ENCODE measurements at places on chromosomes 1 and 21. TPM values are rescaled to one million over a fixed set of nuclear protein-coding genes. Genes with fewer than 3 reads are reported as not detected.

GRCh38 chr1:89950703-89951102 is 44.2 kb upstream of the ZNF326 start:
- H3K4me1 ChIP-seq, result no peaks in the 10 kb centered on the region
- no peak overlapping the region for H3K27ac ChIP-seq
- H3K36me3 ChIP-seq, result peaks cover 4% of the 10 kb centered on the region
- no peak for DNase-seq
- H3K4me3 ChIP-seq, result no peak overlapping the region
- no peaks in the 10 kb centered on the region for H3K27me3 ChIP-seq

DNA sequence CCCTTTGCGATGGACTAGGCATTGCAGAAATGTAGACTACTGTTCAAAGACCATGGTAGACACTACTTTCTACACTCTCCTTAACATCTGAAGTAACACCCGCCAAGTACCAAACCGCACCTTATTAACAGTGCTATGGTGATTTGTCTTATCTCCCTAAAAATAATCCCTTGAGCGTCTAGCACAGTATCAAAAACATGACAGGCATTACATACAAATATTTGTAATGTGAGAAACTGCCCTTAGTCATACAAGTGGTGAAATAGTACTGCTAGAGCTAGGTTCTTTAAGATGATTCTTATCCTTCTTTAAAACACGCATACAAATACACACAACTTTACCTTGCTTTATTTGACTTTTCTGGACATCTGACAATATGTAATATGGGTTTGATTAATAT is 27.2 kb downstream of the PUM1 start:
- DNase-seq, result no peak
- no peak overlapping the region for H3K27ac ChIP-seq
- H3K4me1 ChIP-seq, result peaks cover 76% of the 10 kb centered on the region
- no peak overlapping the region for H3K4me3 ChIP-seq
- H3K36me3 ChIP-seq, result peaks cover 1% of the 10 kb centered on the region

- H3K4me3 ChIP-seq, result no peak overlapping the region
- peaks cover 17% of the 10 kb centered on the region for H3K36me3 ChIP-seq
- peaks cover 14% of the 10 kb centered on the region for H3K4me1 ChIP-seq
- no peak overlapping the region for H3K27ac ChIP-seq
- H3K27me3 ChIP-seq, result no peaks in the 10 kb centered on the region
These were observed 11.2 kb downstream of the CREG1 start for GRCh38 chr1:167542109-167543032.

DNA sequence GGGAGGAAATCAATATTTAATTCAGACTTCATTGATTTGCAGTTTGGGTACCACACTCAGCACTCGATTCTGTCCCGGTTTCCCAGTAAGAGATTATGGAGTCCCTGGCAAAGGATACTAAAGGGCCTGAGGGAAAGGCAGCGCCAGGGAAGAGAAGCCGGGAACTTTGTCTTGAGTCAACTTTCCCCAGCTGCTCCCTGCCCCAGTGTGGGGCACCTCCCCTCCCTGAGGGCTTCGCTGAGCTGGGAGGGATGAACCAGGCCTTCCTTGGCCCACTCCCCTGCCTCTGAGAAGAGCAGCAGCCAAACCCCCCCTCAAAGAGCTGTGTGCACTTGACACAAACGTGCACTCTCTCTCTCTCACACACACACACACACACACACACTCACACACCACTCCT is 32.6 kb downstream of the OPTC start:
- H3K27me3 ChIP-seq, result peaks cover 8% of the 10 kb centered on the region
- peaks cover 3% of the 10 kb centered on the region for H3K4me1 ChIP-seq
- no peak overlapping the region for H3K4me3 ChIP-seq

DNA sequence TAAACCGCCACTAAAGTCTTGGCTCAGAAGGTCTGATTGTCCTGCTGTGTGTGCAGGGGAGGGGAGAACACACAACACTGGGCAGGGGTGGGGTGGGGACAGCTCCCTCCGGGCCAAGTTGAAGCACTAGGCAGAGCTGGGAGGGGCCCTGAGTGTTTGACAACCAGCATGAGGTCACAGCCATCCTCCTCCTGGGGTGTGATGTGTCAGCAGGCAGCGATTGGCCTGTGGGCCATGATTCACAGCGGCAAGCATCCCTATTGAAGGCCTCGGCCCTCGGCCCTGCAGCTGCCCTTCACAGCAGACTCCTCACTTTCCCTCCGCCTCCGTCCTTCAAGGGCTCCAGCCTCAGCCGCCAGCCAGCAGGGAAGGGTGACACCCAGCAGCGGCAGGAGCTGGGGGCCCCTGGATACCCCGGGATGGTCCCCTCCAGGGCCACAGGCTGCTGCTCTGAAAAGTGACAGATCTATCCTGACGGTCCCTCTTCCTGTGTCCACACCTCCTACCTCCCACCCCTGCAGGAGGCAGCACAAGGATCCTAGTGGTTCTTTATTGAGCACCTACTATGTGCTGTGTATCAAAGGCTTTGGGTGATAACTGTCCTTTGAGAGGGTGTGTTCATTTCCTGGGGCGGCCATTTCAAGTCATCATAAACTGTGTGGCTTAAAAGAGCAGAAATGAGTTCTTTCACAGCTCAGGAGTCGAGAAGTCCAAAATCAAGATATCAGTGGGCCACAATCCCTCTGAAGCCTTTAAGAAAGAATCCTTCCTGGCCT is 66.0 kb upstream of the SLC25A33 start:
- no peaks in the 10 kb centered on the region for H3K4me1 ChIP-seq
- H3K36me3 ChIP-seq, result no peaks in the 10 kb centered on the region
- H3K27ac ChIP-seq, result no peak overlapping the region
- H3K4me3 ChIP-seq, result no peak overlapping the region
- peaks cover 18% of the 10 kb centered on the region for H3K27me3 ChIP-seq

The RASAL2 gene
- 0.55 TPM for polyA plus RNA-seq

DNA sequence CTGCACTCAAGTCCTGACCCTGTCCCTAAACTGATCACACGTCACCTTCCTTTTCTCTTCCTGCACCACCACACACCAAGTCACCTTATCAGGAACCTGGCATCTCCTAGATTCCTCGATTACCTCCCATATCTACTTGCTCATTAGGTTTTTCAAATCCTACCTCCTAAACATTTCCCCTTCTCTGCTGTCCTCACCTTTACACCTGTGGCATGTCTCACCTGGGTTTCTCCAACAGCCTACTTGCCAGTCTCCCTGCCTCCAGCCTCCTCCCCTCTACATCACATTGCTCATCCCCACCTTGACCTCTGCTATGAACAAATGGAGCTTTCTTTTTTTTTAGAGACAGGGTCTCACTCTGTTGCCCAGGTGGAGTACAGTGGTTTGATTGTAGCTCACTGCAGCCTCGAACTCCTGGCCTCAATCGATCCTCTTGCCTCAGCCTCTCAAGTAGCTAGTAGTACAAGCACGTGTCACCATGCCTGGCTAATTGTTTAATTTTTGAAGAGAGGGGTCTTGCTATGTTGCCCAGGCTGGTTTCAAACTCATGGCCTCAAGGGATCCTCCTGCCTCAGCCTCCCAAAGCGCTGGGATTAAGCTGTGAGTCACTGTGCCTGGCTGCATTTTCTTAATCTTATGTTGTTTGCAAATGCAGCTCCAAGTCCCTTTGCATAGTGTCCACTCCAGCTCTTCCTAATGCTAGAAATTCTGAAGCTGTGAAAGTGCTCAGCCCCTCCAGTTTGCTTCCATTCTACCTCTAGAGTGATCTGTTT is 6.3 kb downstream of the IGSF9 start:
- peaks cover 10% of the 10 kb centered on the region for H3K27me3 ChIP-seq
- H3K36me3 ChIP-seq, result peaks cover 5% of the 10 kb centered on the region
- no peak overlapping the region for H3K27ac ChIP-seq
- H3K4me1 ChIP-seq, result peaks cover 46% of the 10 kb centered on the region

GRCh38 chr1:221892301-221892830 is 150.5 kb upstream of the DUSP10 start:
- H3K36me3 ChIP-seq, result no peaks in the 10 kb centered on the region

DNA sequence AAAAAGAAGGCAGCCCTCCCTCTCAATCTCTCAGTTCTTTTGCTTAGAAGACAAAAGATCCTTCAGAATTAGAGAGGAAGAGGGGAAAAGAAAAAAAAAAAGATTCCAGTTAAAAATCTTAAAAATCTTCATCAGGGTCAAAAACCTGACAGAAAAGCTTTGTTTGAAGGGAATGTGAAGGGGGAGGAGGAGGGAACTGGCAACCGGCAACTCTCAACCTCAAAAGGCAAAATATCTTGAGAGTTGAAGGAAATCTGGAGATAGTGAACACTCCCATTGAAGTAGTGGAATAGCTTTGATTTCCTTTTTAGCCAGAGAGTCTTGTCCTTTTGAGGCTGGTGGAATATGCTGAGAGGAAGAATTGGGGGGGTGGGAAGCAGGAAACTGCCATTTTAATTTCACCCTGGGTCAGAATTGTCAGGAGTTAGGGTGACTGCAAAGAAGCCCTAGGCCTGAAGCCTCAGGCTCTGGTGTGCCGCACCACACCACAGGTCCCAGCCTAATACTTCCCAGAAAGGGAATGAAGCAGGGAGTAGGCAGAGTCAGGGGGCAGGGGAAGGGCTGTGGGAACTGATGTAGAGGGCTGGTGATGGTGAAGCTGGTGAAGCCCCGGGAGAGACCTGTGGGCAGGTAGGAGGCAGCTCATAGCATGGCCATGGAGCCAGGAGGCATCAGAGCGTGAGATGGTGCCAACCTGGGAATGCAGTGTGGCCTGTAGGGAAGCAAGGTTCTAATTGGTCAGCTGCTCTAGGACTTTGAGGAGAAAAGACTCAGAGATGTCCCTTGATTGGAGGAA is 24.6 kb downstream of the KIRREL1 start:
- DNase-seq, result no peak
- no peak overlapping the region for H3K27ac ChIP-seq
- no peaks in the 10 kb centered on the region for H3K4me1 ChIP-seq
- H3K4me3 ChIP-seq, result no peak overlapping the region
- H3K27me3 ChIP-seq, result peaks cover 67% of the 10 kb centered on the region
